ENCODE measurements at places on chromosomes 11 and 22. TPM values are rescaled to one million over a fixed set of nuclear protein-coding genes. Genes with fewer than 3 reads are reported as not detected.

The BRSK2 gene
- total RNA-seq = not detected

The CD3G gene
- not detected for total RNA-seq

The ACAT1 gene
- total RNA-seq = 63.4 TPM

The FGF4 gene
- total RNA-seq = not detected

The PLEKHB1 gene
- 0.16 TPM for total RNA-seq

The DNAJB13 gene
- not detected for total RNA-seq

The PDGFD gene
- total RNA-seq = 230 TPM

The TRMT112 gene
- total RNA-seq = 107 TPM

The VWCE gene
- total RNA-seq = 3.4 TPM

The CCND1 gene
- total RNA-seq = 332 TPM

The YPEL4 gene
- total RNA-seq = 0.73 TPM

The OR52E4 gene
- total RNA-seq = not detected

The SLC6A5 gene
- not detected for total RNA-seq

The MTMR2 gene
- 32.1 TPM for total RNA-seq

The ROBO4 gene
- 1.1 TPM for total RNA-seq

The TEX54 gene
- not detected for total RNA-seq

The EMSY gene
- total RNA-seq = 20.1 TPM

The OR52N4 gene
- not detected for total RNA-seq

The CSF2RB gene
- total RNA-seq = not detected

The NLRP10 gene
- total RNA-seq = 2.9 TPM

The C11orf24 gene
- total RNA-seq = 53.7 TPM

Data from hair follicle dermal papilla cell (primary cell).